ENCODE measurements at places on chromosomes 6 and 20.
A peak's percentile ranks its signal among the peaks of the same experiment; 100 is the strongest.

DNA sequence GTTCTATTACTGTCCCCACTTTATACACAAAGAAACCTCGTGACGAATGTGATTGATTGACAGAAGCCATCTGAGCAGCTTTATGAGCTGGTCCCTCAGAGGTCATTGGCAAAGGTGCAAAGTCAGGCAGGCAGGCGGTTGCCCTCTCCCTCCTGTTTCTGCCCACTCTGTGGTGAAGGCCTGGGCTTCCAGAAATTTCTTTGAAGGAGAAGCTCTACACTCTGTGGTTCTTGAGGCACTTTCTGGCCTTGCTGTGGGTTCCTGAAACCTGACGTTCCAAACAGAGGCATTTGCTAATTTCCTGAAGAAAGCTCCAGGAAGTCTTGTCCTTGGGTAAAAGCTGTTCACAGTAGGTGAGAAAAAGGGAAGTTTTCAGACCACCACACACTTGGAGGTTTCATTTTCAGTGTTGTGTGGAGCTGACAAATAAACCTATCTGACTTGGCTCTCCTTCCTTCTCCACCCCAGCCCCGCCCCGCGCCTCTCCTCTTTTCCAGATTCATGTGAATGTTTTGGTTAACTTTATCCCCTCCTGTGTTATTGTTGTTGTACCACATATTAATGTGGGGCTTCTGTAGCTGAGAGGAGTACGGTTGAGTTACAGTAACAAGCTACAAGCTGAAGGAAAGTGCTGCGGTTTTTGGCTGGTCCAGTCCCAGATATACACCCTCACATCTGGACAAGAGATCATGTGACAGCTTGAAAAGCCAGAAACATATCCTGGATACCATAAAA is 274.1 kb downstream of the CLIC5 start:
- DNase-seq = no peak

- no peak for DNase-seq
These were observed 10.9 kb upstream of the GLP1R start for GRCh38 chr6:39037707-39038106.

- no peak for DNase-seq
These were observed 426.6 kb downstream of the FRK start for GRCh38 chr6:115634131-115634530.

GRCh38 chr6:132052096-132052495 is 100.9 kb upstream of the CCN2 start:
- DNase-seq = no peak

GRCh38 chr20:8005033-8005432 is 14.5 kb downstream of the TMX4 start:
- no peak for DNase-seq

GRCh38 chr6:167548451-167548850 is 223.6 kb downstream of the TTLL2 start:
- DNase-seq = no peak

GRCh38 chr6:19432966-19433498 is 404.1 kb upstream of the ID4 start:
- no peak for DNase-seq

DNA sequence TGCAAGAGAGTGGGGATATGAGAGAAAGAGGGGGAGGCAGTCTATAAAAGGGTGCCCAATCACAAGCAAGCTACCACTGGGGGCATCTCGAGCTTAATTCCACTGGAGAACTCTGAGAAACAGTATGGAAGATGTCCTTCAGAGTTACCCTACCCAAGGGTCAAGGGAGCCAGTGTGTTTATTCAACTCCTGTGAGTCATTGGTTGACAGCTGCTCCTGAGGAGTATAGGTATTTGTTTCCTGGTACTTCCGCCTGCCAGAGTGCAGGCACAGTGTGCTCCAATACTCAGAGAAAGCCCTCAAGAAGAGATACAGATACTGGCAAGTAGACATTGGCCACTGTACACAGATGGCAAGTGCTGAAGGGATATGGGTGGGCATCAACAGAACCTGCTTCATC is 49.5 kb downstream of the ARHGAP40 start:
- DNase-seq = no peak

- no peak for DNase-seq
These were observed 28.9 kb upstream of the CD83 start for GRCh38 chr6:14088600-14089192.

GRCh38 chr6:12262236-12263061 is 27.7 kb upstream of the EDN1 start:
- no peak for DNase-seq

DNA sequence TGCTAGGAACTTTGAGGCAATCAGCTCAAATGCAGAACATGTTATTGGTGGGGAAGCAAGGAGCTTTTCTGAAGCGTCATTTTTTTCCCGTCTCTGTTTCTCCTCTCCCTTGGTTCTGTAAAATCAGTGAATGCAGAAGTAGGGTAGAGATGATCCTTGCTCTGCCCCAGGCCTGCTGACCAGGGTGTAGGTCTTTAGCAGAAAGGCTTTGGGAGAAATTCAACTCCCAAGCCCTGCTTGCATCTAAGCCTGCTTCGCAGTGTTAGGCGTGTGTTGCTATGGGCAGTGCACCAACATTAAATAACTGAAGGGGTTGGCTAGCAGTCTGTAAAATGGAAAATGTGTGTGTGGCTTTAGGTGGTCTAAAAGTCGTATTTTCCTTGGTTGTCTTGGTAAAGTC is 45.9 kb downstream of the SASH1 start:
- no peak for DNase-seq

DNA sequence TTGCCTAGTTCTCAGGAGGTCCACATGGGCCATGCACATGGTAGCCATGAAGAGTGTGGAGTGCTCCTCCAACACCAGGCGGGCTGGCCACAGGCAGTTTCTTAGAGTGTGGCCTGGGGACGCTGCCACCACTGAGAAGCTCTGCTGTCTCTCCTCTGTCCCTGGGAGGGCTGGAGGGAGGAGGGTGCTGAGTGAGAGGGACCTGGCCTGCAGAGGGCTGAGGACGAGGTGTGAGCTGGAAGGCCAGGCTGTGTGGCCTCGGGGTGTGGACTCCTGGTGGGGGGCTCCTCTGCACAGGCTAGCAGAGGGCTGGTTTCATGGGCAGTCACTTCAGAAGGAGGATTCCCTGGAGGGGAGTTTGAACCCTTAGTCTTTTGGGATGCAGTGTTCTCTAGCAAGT is 39.7 kb downstream of the SYNJ2 start:
- no peak for DNase-seq

GRCh38 chr20:13261460-13262301 is 40.6 kb downstream of the ISM1 start:
- peak; percentile 49 for DNase-seq

DNA sequence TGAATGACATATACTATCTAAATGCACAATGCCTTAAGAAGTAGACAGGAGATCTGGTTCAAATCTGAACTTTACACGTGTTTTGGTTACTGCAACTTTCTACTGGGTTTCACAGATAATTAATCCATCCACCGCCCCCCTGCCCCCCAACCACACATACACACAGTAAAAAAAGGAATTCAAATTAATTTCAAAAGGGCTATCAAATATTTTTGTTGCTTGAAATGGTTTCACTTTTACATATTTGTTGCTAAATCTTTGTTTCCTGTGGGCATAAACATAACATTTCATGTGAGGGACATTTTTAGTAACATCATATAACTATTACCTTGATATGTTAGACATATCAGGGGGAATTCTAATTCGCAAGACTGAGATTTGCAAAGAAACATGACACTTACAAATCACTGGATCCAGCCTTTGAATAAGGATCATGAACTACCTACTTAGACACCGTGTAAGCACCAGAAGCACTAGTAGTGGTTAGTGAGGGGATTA is 7.5 kb downstream of the NEDD9 start:
- DNase-seq = no peak

DNA sequence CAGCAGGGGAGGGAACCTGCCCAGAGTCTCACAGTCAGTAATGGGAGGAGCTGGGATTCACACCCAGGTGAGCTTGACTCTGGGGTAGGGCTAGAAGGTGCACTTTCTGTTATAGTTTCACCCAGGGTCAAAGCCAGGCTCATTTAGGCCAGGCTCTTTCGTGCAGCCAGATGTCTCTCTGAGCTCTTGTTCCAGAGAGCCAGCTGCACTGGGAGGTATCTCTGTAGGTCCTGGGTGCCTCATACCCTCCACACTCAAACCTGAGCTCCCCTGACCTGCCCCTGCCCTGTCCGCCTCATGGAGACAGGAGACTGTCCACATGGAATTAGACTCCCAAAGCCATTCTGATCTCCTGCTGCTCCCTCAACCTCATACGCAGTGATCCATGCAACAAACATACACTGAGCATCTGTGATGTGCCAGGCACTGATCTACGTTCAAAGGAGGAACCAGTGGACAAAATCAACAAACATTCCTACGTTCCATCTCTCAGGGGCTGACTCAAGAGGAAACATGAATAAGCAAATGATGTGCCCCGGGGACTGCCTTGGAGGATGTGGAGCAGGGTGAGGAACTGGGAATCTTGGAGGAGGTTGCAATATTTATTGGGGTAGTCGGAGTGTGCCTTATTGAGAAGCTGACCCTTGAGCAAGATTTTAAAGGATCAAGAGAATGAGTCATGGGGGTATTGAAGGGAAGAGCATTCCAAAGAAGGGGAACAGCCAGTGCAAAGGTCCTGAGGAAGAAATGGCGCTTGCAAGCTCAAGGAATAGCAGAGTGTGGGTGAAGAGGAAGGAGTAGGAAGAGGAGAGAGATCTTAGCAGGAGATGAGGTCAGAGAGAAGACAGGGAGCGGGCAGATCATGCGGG is 71.3 kb upstream of the TOX2 start:
- DNase-seq = no peak

DNA sequence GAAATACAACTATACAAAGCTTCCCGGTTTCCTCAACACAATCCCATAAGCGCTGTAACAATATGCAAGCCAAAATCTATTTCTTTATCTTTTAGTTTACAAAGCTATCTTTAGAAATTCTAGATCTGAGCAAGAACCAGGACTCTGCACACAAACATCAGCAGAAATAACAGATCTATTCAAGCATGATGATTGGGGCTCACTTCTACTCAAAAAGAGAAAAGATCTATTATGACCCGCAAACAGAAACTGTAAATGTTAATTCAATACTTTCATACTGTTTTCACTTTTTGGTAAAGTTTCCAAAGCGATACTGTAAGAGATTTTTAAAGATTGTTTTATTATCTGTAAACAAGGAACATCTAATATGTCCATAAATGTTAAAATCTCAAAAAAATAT is 86.6 kb downstream of the SESN1 start:
- DNase-seq = no peak

DNA sequence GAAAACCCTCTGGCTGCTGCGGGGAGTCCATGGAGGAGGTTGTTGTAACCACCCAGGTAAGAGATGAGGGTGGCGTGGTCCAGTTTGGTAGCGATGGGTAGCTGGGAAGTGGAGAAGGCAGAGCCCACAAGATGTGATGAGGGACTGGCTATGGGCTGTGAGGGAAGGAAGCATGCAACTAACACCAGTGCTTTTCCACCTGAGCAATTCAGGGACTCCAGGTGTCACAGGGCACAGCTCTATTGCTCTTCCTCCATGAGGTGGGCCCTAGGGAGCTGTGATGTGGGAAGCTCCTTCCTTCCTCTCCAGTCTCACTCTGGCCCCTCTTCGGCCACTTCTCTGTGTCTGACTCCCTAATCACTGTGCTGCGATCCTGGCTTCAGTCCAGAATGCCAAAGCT is 32.4 kb upstream of the TGM6 start:
- DNase-seq = no peak

- DNase-seq = no peak
These were observed 26.3 kb upstream of the FYN start for GRCh38 chr6:111899531-111899930.

- no peak for DNase-seq
These were observed 62.3 kb upstream of the TBC1D7 start for GRCh38 chr6:13390658-13391057.

DNA sequence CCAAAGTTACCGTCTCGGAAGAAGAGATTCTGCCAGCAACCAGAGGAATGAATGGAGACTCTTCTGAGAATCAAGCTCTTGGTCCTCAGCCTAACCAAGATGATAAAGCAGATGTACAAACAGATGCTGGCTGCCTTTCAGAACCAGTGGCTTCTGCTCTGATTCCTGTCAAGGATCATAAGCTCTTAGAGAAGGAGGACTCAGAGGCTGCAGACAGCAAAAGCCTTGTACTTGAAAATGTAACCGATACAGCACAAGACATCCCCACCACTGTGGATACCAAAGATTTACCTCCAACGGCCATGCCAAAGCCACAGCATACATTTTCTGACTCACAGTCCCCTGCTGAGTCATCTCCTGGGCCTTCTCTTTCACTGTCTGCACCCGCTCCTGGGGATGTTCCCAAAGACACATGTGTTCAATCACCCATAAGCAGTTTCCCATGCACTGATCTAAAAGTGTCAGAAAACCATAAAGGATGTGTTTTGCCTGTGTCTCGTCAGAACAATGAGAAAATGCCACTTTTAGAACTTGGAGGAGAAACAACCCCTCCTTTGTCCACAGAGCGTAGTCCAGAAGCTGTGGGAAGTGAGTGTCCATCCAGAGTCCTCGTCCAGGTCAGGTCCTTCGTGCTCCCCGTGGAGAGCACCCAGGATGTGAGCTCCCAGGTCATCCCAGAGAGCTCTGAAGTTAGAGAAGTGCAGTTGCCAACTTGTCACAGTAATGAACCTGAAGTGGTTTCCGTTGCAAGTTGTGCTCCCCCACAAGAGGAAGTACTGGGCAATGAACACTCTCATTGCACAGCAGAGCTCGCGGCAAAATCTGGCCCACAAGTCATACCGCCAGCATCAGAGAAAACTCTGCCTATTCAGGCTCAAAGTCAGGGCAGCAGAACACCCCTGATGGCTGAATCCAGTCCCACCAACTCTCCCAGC is 109.6 kb downstream of the RTN4IP1 start:
- peak; percentile 70 for DNase-seq

DNA sequence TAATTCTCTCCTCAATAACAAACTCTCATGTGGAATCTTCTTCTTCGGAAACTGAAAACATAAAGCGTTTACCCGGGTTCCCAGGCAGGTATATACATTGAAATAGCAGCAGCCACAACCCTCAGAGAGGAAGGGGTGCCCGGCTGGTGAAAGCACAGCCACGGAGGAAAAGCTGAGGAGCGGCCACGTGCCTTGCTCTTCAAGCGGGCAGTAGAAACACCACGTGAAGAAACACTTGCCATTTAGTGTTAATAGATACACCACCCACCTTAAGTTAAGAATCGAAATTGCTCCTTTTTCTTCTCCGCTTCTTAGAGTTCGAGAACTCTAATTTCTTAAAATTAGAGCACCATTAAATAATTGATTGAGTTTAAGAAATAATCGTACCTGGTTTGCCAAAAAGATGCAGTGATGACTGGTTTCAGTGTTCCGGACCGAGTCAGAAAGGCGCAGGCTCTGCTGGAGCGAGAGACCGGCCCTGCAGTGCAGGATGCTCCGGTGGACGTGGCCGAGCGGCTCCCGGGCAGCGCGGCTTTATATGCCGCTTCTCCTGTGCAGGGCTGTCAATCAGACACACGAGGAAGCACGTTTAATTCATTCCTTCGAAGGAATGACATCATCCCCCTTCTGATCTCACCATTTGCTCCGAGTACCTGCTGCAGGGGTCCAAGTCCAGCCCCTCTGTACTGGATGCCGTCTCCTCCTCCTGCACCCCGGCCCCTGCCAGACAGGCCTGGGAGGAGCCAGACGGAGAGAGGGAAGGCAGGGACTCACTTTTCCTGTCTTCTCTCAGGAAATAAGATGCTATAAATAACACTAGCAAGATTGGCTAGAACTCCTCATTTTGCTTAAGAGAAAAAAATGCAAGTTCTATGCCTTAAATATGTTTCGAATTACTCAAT is at the start of gene THBS2:
TSS of gene THBS2 (minus strand) at position 510 of the 902 bp plus-strand sequence. CDS start 3,062 bp downstream, outside the sequence.
- DNase-seq = no peak

Measured in activated gamma-delta T cell treated with Interleukin-2 at 50 U/mL for 16 hours (primary cell).